ENCODE measurements at places on chromosomes 13 and 19.
A peak's percentile ranks its signal among the peaks of the same experiment; 100 is the strongest.

DNA sequence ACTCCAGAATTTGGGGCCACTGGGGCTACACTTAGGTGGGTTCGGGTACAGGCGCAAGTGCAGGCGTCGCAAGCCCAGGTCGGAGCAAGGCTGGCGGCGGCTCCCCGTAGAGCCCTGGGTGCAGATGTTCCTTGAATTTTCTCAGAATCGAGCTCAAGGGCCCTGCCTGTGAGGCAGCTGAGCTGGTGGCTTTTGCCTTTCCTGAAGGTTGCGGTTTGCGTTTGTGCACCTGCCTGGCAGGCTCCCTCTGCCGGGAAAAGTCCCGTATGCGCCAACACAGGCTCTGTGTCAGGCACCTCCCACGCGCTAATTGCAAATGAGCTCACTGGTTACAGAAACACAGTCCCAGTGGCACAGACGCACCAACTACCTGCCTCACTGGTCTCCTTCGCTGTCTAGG lies 5.9 kb downstream of the DOHH start:
- DNase-seq = peak; percentile 62

DNA sequence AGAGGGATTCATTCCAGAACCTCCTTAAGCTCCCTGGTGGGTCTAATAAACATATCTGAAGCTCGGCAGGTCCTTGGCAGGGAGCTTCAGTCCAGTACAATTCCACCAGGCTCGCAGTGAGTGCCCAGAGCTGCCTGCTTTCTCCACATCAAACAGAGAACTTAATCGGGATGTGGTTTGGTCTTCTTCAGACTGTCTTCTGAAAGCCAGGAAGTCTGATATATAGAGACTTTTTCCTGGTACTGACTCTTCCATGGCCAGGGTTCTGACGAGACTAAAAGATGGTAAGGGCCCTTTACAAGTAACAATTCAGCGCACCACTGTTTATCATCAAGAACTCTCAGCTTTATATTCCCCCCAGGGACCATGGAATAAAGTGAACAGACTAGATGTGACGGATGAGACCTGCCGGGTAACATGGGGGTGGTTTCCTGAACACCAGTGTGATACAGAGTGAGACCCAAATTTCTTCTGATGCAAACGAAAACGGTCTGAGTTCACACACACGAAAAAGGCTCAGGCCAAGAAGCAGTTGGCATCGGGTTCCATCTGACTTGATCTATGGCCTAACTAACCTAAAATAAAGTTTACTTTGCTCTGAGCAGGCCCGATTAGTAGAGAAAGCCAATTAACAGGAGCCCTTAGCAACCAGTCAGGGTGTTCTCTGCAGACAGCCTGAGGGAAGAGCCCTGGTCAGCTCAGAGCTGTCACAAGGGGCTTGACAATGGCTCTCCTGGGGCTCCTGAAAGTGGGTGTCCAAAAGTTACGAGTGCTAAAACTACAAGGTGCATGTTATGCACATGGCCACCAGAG lies 29.0 kb downstream of the RANBP3 start:
- DNase-seq = no peak

- DNase-seq = no peak
These were observed 1582.8 kb downstream of the OLFM4 start for GRCh38 chr13:54611390-54611789.

DNA sequence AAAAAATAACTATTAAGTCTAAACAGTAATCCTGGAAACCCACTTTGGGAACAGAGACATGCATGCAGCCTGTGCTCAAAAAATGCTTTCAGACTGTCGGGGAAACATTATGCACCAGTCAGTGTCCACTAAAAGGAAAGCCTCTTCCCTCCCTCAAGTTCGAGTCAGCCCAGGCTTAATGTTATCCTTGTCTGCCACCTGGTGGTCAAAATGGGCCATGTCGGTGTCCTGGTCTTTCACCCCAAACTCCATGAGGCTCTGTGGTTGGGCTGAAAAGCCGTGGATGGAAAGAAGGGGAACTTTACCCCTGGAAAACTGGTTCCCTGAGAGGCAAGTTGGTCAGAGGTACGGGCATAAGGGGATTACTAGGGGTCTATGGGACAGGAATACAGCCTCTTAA lies 88.4 kb upstream of the ZNF492 start:
- peak; percentile 22 for DNase-seq

DNA sequence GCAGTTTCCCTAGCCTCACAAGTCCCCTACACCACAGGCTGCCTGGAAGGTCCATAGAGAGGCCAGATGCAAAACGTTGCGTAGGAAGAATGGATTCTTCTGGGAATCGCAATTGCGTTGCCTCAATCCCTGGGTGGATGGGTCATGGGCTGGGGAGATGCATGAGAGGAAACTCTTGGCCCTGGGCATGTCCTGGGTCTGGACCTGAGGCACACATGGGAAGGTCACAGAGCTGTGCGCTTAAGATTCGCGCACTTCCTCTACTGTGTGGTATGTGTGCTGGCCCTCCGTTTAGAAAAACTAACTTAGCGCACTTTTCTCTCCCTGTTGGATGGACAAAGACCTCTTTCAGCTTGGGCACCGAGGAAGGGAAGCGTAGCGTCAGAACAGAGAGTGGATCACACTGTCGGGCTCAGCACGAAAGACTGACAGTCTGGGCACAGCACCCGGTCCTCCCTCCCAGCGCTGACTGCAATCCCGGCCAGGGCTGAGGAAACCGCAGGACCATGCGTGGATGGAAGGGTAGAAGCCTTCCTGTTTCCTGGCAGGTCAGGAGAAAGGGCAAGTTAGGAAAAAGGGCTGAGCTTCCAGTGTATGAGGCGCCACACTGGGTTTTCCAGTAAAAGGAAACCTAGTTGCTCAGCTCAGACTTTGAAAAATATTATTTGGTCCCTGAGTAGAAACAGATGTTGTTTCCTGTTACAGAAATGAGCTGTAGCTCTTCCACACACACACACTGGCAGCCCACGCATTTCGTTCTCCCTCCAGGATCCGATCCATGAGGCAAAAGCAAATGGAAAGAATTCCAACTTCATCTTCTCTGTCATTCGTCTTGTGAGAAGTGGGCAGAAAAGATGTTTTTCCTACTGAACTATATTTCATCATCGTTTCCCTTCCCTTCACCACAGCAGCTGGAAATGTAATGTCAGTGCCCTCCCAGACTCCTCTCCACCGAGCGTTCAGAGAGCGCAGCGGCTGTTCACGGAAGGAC lies 86.0 kb downstream of the ING1 start:
- no peak for DNase-seq

DNA sequence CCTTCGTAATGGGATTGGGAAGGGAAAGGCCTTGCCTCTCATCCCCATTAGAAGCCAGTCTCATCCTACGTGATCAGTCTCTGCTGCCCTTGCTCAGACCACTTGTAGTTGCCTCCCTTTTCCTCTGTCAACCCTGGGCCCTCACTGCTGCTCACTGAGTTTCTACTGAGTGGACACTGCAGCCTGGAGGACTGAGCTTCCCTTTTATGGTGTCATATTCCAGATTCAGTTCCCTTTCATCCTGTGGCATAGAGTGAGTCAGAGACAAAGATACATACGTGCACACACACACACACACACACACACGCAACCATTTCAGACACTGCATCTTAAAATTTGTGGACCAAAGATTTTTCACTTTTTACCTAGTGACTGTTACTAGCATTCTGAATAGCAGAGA lies 56.6 kb downstream of the COG3 start:
- DNase-seq = no peak

GRCh38 chr13:107866941-107867623 lies 348.3 kb downstream of the LIG4 start:
- no peak for DNase-seq

DNA sequence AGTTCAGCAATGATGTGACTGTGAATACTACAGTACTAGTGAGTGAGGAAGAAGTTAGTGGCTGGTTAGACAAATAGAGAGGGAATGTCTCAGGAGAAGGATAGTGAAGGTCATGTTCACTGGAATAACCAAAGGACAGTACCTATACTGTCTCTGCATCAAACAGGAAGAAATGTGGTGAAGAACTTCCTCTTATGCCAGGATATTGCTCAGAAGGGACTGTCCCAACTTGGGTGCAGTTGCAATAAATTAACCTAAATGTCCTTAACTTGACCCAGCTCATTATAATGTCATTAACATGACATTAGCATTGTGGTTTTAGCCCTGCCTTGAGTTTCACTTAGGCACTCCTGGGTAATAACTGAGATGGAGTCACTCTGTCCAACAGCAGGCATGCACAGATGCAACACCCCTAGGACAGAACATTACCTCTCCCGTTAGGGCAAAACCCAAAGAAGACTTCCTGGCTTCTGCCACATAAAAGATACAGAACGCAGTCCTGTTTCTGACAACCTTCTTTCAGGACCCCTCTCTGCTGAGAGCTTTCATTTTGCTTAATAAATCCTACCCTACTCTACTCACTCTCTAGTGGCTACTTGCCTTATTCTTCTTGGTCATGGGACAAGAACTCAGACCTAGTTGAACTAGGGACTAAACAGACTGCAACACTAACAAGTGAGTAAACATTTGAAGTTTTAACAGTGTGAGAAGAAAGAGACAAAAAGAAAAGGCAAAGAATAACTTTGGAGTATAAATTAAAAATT lies 1591.6 kb upstream of the MIR17HG start:
- no peak for DNase-seq

GRCh38 chr13:95906999-95907398 lies 146.2 kb downstream of the UGGT2 start:
- DNase-seq = no peak

GRCh38 chr19:50475736-50476223 lies 527 bp upstream of the EMC10 start:
- DNase-seq = no peak

- no peak for DNase-seq
These were observed 1732.3 kb upstream of the SLC10A2 start for GRCh38 chr13:104798486-104798885.

DNA sequence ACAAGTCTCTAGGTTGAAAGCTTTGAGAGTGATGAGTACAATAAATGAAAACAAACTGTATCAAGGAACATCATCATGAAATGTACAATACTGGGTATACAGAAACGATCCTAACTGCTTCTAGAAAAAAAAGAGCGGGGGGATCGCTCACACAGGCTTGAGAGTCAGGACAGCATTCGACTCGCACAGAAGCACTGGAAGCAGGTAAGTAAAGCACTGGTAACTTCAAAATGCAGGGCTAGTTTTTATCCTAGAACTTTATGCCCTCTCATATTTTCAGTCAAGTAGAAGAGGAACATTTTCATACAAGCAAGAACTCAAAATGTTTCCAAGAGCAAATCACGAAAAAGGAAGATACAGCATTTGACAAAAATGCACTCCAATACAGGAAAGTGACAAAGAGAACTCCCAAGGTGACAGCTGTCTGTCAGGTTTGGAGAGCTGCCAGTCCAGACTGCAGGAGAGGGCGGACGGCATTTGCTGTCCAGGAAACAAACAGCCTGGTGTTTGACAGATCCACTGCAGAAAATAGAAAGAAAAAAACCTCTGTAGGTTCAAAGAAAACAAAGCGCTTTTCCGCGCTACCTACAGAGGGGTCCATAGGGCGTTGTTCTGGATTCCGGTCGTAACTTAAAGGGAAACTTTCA lies 58.2 kb upstream of the XPO4 start:
- no peak for DNase-seq

GRCh38 chr19:31054430-31054829 lies 294.8 kb downstream of the TSHZ3 start:
- DNase-seq = peak; percentile 2

GRCh38 chr13:35818633-35819067 lies 312.5 kb downstream of the DCLK1 start:
- DNase-seq = no peak

- no peak for DNase-seq
These were observed 26.7 kb upstream of the CSNK1A1L start for GRCh38 chr13:37132211-37132610.

- DNase-seq = no peak
These were observed 18.9 kb downstream of the ARID3A start for GRCh38 chr19:944663-945241.

DNA sequence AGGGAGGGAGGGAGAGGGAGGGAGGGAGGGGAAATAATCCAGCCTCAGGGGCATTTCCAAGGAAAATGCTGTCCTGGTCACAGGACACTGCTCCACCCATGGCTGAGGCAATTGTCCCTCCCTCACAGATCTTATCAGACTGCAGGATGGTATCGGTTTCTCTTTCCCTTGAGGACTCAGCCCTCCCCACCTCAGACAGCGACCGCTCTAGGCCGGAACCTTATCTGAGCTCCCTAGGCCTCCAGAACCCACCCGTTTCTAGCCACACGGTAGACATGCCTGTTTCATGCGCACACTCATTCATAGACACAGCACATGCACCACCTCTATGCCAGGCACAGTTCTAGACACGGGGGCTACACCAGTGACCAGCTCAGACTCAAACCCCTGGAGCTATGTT lies 10.0 kb upstream of the IZUMO2 start:
- DNase-seq = no peak

- DNase-seq = no peak
These were observed 23.6 kb downstream of the LYL1 start for GRCh38 chr19:13078897-13079541.

- DNase-seq = no peak
These were observed 29.0 kb upstream of the ZNF709 start for GRCh38 chr19:12513531-12514061.

DNA sequence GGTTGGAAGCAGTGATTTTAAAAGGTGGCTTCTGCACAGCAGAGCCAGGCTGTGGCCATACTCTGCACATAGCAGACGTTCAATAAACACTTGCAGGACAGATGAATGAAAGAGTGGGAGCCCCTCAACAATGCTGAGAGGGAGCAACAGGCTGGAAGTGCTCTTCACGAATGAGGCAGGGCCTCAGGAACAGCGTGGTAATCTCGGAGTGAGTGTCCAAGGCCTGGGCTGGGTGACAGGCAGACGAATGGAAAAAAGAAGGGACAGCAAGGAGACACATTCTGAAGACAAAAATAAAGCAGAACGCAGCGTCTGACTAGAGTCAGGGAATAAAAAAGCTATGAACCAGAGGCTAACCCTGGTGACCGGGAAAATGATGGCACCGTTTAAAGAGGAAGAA lies 11.1 kb downstream of the GJA3 start:
- no peak for DNase-seq
